ENCODE measurements at places on chromosomes 2 and 18.

GRCh38 chr2:168566974-168567665 is 111.0 kb downstream of the CERS6 start:
- DNase-seq: no peak

DNA sequence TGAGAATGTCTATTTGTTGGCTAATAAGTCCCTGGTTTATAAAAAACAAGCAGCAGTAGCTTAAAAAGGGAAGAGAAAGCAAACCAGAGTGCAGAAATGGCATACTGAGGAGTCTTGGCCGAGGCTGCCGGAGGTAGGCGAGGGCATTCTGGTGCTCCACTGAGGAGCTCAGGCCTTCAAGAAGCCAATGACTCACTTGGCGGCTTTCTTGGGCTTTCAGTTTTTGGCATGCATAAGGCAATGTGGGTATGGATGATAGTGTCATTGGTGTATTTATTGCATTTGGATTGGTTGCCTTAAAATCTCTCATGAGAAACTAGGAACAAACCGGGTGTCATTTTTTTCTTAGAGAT is 119.6 kb upstream of the ARL5A start:
- DNase-seq: no peak

DNA sequence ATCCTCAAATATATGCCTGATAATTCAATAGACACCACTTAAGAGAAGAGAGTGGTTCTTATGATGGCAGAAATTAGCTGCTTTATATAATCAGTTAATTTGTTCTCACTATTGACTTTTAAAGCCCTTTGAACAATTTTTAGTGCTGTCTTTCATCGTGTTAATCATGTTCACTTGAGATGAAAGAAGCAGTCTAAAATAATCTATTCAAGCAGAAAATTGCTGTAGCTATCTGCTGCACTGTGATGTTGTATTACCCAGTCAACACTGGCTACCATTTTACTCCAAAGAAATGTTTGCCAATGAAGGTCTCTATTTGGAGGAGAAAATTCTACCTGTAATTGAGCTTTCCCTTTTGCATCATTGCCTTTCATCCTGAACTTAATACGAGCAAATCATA is 459.8 kb upstream of the FSIP2 start:
- no peak for DNase-seq

DNA sequence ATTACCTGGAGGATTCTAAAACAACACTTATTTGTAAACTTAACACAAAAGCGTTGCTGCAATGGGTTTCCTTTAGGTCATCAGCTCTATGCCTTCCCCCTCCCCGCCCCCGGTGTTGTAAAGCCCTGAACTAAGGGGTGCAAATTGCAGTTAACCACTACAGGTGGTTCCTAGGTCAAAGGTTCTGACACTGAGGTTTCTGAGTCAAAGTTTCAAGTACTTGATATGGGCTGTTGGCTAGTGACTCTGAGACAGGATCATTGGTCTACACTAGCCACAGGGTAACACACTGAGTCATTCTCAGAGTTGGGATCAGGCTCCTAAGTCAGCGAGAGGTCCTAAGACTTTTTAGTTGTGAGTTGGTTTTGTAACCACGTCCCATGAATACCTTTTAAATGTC is 15.4 kb downstream of the IL1B start:
- DNase-seq: no peak

GRCh38 chr2:132911726-132912724 is 242.0 kb upstream of the LYPD1 start:
- DNase-seq: no peak

DNA sequence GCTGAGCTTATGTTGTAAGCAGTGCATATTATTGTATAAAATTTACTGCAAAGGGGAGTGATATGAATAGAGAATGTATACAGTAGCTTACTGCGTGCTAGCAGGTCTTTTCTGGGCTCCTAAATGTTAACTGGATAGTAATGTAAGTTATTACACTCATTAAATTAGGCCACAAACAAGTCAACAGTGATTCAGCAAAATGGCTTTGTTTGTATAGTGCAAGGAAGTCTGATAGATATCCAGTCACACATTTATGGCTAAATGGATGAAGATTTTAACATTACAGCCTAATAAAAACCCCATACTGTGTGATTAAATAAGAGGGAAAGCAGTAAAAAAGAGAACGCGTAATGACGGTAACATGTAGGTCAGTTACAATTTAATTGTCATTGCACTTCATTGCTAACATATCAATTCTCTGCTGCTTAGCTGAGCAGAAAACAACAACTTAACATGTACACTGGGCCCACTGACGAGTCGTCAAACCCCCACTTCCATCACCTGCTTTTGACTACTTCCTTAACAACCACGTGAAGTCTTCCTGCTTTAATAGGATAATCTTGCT is 665.0 kb upstream of the FANCL start:
- no peak for DNase-seq

DNA sequence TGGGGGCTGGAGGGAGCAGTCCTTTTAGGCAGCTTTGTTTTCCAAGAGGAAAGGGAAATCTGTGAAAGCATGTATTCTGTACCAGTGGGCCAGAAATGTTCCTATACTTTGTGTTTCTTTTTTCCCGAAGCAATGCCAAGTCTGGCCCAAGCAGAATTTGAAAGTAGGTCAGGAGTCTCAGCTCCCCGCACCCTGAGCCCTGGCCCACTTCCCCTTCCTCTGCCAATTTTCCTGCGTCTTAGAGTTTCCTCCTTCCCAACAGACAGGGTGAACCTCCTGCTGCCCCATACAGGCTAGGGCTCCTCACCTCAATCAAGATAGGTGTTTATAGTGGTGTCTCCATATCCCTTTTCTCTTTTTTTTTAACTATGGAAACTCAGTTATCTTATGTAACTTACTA is 65.3 kb downstream of the KCTD18 start:
- no peak for DNase-seq

DNA sequence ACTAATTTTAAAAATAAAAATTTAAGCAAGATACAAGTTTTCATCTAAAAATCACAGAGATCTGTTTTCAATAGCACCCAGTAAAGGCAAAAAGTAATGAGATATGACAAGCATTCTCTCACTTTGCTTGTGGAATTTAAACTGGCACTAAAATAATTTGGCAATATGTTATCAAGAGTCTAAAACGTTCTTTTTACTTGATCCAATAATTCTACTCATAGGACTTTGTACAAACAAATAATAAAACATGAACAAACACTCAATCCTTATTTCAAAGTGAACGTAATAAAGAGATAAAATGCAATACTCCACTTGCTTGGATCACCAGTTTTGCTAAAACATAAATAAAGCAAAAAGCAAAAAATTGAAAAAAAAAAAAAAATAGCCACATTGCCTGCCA is 30.4 kb downstream of the PIAS2 start:
- no peak for DNase-seq

DNA sequence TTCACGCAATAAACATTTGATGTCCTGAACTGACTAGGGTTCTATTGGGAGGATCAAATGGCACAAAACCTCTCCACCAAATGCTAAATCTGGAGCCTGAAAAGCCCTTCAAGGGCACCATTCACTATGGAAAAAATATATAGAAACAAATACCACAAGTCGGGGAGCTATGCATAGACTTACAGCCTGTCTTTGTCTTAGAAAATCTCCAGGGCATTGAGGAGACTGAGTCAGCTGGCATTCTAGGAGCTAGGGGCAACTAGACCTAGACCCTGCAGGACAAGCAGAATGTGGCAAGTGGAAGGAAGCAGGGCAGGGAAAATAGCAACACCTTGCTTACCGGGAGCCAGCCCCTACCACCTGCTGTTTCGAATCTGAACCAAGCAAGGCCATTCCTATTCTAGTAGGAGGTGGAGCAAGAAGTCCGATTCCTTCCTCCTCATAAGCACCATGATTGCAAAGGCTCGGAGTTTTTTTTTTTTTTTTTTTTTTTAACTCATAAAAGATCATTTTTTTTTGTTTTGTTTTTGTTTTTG is 77.8 kb downstream of the DDX1 start:
- no peak for DNase-seq

GRCh38 chr18:68017385-68017784 is 500.9 kb upstream of the DSEL start:
- DNase-seq: no peak

GRCh38 chr2:2520401-2520811 is 189.3 kb upstream of the MYT1L start:
- no peak for DNase-seq

DNA sequence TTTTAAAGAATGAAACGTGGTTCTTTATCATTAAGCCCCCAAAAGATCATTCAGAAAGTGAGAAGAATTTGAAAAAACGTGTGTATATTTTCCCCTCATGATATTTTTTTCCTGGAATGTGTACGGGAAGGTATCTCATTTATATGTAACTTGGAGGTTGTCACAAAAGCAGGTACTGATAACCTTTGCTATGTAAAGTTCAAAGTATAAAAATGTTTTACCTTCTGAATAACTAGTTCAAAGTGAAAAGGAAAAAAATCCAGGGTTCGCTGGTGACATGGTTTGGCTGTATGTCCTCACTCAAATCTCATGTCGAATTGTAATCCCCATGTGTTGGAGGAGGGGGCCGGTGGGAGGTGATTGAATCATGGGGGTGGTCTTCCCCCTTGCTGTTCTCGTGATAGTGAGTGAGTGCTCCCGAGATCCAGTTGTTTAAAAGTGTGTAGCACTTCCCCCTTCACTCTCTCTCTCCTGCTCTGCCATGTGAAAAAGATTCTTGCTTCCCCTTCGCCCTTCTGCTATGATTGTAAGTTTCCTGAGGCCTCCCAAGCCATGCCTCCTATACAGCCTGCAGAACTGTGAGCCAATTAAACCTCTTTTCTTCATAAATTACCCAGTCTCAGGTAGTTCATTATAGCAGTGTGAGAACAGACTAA is 144.2 kb downstream of the DCDC2C start:
- DNase-seq: no peak

- DNase-seq: peak; percentile 46
Measured at GRCh38 chr2:12716032-12716281, 779 bp upstream of the TRIB2 start.

DNA sequence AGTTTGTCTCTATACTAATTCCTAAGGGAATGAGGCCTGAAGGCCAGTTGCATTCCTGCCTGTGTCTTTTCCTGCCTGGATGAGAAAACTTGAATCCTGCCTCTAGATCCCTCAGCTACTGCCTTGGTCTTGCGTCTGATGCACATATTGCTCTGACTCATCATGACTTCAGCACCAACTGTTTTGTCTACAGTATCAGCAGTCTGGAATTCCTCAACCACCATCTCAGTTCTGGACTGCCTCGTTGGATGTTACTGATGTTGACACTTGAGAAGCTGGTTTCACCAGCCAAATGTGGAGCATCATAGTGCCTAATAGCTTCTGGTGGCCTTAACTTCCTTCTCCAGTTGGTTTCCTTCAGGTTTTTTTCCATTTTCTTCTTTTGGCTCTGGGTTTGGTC is 211.0 kb downstream of the CTNNA2 start:
- DNase-seq: no peak

- DNase-seq: no peak
Measured at GRCh38 chr2:45636008-45636407, 15.5 kb upstream of the PRKCE start.

GRCh38 chr2:219171231-219171651 is 1.4 kb upstream of the SLC23A3 start:
- DNase-seq: no peak

DNA sequence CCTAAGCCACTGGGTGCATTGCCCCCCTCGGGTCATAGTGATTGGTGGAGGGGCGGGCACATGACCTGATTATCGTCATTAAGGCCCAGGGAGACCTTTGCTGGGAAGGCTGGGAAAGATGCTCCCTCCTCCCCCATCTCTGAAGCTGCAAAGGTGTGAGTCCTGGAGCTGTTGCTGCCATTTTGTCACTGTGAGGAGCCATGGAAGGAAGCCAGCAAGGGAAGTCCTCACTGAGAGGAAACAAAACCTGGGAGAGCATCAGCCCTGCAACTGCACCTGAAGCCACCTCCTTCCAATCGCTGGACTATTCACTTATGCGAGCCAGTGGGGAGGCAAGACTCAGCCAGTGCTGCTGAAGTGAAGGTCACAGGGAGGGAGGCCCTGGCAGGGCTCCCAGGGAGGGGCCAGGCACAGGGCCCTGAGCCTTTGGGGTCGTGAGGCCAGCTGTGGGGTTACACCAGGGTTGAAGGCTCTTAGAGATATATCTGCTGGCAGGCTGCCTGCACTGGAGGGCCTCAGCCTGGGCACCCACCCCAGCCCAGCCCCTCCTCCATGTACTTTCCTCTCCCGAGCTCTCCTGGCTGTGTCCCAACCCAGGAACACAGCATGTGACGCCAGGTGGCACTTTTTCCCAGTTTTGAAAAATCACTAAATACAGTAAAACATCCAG is 10.7 kb upstream of the FAHD2A start:
- no peak for DNase-seq

DNA sequence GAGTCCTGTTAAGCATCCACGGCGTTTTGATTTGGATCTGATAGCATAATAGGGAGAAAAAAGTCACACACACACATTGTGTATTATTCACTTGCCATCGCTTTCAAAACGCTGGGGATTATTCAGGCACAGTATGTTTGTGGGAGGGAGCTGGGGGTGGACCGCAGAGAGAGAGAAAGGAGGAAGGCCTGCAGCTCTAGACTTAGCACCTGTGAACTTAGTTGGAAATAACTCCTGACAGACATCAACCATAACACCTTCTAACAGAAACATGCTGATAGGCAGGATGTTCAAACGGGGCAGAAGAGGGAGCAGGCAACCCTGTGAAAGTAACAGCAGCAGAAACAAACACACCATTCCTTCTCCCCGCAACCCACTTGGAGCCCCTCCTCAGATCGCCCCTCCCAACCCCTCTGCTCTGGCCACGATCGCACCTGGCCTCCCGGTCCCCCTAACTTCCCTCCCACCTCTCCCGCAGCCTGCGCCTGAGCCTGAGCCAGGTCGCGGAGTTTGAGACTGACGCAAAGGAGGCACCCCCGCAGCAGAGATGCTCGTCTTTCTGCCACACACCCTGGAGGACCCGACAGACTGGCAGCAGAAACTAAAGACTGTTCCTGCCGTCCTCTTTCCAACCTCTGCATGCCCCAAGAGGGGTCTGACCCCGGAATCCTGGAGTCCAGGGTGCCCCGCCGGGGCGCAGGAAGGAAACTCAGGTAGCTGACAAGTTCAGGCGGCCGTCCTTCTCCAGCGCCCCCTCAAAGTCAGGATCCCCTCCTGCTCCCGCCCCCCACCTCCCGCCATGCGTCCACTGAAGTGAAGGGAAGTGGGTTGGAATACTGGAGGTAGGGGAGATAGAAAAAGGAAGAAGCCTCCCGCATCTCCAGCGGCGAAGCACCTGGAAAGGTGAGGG is 738 bp downstream of the CHST9 start:
- DNase-seq: no peak

DNA sequence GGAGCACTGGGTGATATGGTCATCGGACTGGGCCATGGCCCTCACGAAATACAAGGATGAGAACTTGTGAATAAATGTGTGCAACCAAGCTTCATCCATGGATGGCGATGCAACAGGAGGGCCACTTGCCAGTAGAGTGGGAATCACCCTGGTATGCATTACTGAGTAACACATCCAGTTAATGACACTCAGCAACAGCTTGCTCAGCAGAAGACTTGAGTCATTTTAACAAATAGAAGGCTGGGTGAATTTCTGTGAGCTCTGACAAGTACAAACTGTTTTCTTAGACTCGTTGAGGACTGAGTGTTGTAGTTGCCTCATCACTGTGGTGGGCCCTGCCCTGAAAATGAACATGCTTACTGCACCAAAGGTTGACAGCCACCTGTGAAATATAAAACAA is 221.6 kb downstream of the NCKAP5 start:
- no peak for DNase-seq

- DNase-seq: no peak
Measured at GRCh38 chr2:62149708-62150107, 46.2 kb upstream of the B3GNT2 start.
